GM18507 (cell line): ENCODE measurements at places on chromosomes 12 and 14.

GRCh38 chr12:93469386-93469785 lies 2.1 kb downstream of the MRPL42 start:
- no peak for DNase-seq

- DNase-seq = no peak
These were observed 158.4 kb downstream of the C12orf50 start for GRCh38 chr12:87870493-87871460.

DNA sequence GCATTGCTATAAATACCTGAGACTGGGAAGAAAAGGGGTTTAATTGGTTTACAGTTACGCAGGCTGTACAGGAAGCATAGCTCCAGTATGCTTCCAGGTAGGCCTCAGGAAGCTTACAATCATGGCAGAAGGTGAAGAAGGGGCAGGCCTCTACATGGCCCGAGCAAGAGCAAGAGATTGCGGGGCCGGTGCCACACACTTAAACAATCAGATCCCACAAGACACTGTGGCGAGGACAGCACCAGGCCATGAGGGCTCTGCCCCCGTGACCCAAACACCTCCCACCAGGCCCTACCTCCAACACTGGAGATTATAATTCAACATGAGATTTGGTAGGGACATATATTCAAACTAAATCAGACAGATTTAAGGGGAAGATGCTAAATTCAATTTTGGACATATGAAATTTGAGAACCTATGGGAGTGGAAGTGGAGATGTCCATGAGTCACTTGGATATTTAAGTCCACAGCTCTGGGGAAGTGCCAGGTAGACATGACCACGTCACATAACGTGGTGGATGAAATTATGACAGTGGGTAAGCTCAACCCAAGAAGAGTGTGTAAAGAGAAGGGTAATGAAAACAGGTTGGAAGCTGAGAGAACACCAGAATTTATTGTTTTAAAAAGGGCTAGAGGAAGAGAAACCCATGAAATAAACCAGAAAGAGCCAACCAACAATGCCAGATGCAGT lies 1.5 kb upstream of the LTA4H start:
- no peak for DNase-seq

GRCh38 chr14:90491911-90492531 lies 95.2 kb downstream of the CALM1 start:
- no peak for DNase-seq

GRCh38 chr14:81220580-81220829 lies 254 bp downstream of the GTF2A1 start:
- DNase-seq = no peak

- DNase-seq = no peak
These were observed 104.2 kb upstream of the AMN1 start for GRCh38 chr12:31832740-31833729.

- no peak for DNase-seq
These were observed 335.6 kb upstream of the NOVA1 start for GRCh38 chr14:26933431-26933830.

GRCh38 chr14:42980419-42980818 lies 1373.7 kb downstream of the LRFN5 start:
- no peak for DNase-seq

DNA sequence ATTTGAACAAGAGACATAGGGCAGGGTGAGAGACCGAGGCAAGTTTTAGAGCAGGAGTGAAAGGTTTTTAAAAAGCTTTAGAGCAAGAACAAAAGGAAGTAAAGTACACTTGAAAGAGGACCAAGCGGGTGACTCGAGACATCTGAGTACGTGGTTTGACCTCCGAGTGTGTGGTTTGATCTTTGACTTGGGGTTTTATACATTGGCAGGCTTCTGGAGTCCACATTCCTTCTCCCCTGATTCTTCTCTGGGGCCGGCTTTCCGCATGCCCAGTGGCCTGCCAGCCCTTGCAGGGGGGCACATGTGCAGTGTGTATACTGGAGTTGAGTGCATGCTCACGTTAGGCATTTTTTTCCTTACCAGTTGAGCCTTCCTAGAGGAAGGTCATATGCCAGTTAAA lies 96.3 kb downstream of the SLC15A4 start:
- no peak for DNase-seq
